ENCODE measurements at places on chromosomes 13 and 19. TPM values are rescaled to one million over a fixed set of nuclear protein-coding genes. Genes with fewer than 3 reads are reported as not detected.

Gene ETHE1
- 20.4 TPM for total RNA-seq

Gene GPC5
- total RNA-seq = not detected

Gene CCDC70
- total RNA-seq = not detected

Gene CNN1
- total RNA-seq = 17.9 TPM

Gene SGCG
- not detected for total RNA-seq

Gene VSTM2B
- total RNA-seq = 0.29 TPM

Gene SNRPA
- total RNA-seq = 225 TPM

Gene LCP1
- 1.1 TPM for total RNA-seq

Gene ITGBL1
- 0.04 TPM for total RNA-seq

Gene OR7A5
- not detected for total RNA-seq

GRCh38 chr13:107864543-107865317 is 350.6 kb downstream of the LIG4 start:
- no peak for DNase-seq

DNA sequence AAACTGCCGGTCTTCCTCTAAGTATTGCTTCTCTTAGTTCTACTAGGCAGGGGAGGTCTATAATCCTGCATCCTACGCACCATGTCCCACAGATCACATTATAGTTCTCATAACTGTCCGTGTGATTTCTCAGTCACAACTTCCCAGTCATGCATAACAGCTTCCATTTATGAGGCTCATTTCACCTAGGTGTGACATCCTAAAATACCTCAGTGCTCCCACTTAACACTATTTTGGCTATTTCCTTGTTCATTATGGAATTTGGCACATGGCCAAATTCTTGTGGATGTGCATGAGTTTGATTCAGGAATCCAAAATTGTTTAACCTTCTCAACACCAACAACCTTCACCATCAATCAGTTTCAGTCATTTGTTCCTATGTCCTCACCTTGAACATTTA is 989.9 kb downstream of the OLFM4 start:
- no peak for DNase-seq

GRCh38 chr19:17473041-17473440 is 2.7 kb downstream of the SLC27A1 start:
- DNase-seq = no peak

- no peak for DNase-seq
These were observed 310.2 kb downstream of the SLITRK5 start for GRCh38 chr13:87981416-87981815.

DNA sequence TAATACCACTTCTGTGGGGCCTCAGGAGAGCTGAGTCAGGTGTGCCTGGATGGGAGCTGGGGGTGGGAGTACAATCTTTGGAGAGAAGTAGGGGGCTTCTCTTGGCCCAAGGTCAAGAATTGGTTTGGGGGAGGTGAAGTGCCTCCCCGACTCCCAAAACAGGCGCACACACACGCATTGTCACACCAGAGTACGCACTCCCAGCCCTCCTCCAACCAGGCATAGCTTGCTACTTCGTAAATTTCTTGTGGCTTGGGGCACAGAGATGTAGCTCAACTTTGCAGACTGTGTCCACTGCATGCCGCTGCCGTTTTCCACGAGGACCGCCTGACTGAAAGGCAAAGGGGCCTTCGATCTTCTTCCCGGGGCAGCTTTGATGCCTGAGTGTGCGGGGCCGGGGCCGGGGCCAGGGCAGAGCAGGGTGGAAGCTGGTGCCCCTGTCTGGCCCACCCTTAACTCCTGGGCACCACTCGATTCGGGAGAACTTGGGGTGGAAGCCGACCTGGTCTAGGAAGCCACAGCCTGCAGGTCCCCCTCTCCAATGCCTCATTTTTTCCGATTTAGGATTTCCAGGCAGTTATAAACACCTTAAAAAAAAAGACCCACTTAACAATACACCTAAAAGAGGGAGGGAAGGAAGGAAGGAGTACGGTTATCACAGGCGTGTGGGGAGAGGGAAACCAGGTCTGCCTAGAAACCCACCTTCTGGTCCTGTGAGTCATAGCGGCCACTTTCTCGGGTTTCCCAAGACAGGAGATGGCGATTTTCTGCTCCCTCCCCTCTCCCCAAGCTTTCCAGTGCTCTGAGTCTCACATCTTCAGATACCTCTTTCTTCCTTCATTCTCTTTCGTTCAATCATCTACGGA is 5.8 kb upstream of the TSHZ3 start:
- DNase-seq = peak; percentile 69

DNA sequence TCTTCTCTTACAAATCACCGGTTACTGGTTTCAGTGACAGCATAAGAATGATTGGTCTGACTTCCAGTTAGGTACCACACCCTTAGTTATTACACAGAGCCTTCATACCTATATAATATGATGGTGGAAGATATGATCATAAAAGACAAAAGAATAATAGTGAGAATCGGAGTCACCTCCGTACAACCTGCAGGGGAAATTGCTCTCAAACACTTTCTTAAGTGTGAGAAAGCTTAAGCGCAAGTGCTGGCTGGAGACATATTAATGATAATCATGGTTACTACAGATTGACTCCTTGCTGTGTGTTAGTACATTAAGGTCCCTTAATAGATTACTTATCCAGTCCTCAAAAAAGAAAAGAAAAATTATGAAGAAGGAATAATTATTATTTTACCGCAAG is 1.8 kb upstream of the LHFPL6 start:
- DNase-seq = no peak

DNA sequence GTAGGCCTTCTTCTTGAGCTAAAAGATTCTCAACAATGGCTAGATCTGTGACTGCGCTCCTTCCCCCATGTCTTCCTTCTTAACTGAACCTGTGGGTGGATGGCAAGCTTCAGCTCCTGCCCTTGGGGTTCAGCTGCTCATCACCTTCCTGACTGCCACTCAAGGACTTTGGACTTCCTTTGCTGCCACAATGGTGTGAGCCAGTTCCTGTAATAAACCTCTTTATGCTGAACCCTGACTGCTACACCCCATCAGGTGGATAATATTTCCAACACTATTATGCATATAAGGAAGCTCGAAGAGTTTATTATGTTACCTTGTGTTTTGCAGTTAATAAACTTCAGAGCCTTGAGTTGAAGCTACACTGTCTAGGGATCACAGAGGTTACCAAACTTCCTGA is 208.9 kb upstream of the SLC10A2 start:
- DNase-seq = no peak

DNA sequence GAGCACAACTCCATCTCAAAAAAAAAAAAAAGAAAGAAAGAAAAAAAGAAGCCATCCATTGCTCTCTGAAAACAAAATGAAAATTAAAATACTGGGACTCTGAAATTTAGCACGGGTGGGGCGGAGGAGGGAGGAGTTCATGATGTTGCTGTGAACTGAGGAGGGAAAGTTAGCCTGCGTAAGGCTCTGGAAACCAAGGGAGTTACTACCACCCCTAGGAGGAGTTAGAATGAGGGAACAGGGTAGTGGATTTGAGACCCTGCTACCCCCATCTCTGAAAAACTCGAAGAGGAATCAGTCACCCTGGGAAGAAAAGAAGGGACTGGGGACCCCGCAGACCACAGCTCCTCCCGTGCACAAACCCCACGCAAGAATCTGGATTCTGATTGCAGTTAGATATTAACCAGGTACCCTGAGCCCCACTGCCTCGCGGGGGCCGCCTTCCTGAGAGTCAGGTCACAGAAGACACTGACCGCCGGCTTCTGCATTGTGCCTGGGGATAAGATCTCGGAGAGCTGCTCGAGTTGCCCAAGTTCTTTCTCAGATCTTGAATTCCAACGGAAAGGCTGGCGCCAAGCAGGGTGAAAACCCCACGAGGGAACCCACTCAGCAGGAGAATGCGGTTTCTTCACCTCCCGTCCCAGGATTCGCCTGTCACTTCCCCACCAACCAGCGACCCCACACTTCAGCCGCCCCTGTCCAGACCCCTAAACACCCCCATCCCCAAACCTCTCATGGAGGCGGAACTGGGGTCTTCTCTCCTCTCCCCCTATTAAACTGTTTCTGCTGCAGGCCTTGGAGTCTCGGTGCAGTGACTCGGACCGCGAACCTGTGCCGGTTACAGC is 870 bp downstream of the ZNF442 start:
- peak; percentile 18 for DNase-seq

GRCh38 chr19:41386442-41386841 is 10.1 kb downstream of the TMEM91 start:
- DNase-seq = no peak

- no peak for DNase-seq
These were observed 60.4 kb upstream of the ABCC4 start for GRCh38 chr13:95361686-95362085.

- no peak for DNase-seq
These were observed 209.2 kb downstream of the B3GLCT start for GRCh38 chr13:31408927-31409326.

- DNase-seq = no peak
These were observed 55.2 kb upstream of the UBAC2 start for GRCh38 chr13:99145461-99145860.

- peak; percentile 71 for DNase-seq
These were observed 17.1 kb downstream of the CARM1 start for GRCh38 chr19:10888421-10888866.

GRCh38 chr13:45138282-45138681 is 18.0 kb downstream of the GTF2F2 start:
- DNase-seq = no peak

GRCh38 chr19:20565321-20566018 is at the start of gene ZNF737:
ZNF737 (minus strand) TSS chr19:20565781; CDS start chr19:20565640, 141 bp downstream.
- DNase-seq = peak; percentile 96

- no peak for DNase-seq
These were observed 7.2 kb downstream of the RAB20 start for GRCh38 chr13:110554227-110554836.

GRCh38 chr13:30551189-30551588 is 66.5 kb upstream of the USPL1 start:
- no peak for DNase-seq

DNA sequence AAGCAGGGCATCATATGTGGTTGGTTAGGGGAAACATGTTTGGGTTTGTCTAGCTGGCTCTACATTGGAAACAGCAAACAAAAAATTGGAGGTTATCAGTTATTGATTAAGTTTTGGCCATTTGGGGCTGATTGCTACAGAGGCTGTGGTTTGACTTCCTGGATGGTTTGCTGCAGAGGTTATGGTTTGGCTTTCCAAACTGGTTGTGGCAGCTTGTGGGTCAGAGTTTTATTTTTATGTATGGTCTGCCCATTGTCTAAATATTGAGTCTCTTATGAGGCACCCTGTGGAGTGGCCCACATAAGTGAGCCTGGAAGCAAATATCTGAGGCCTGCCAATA is 261.6 kb downstream of the GPC5 start:
- DNase-seq = no peak

DNA sequence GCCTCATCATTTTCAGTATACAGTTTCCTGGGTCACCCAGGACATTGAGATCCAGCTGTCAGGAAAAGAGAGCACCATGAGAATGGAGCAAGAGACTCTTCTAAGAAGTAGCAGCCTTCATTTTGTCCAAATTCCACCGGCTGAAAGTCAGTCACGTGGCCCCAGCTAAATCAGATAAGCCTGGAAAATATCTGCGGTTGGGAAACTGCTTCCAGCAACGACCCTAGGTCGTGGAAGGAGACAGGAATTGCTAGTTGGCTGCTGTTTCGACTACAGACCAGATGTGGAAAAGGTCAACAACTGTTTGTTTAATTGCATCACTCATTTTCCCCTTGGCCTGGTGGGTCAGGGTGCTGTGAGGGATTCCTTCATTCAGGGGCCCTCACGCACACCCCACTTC is 107.0 kb downstream of the ZNF536 start:
- no peak for DNase-seq

DNA sequence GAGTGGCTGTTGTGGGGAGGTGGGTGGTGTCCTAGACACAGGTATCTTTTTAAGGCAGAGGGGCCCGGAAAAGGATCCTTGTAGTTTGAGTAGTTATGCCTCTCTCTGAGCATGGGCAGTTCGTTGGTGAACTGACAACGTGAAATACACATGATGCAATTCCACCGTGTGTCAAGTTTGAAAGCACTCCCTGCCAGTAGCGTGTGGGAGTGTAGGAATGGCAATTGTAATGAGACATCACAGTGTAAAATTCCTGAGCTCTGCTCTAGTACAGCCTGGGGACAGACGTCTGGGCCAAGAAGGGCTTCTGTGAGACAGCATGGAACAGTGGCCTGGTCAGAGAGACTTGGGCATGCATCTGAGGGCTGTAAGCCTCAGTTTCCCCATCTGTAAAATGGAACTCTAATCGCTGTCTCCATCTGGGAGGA is 10.4 kb upstream of the ASF1B start:
- DNase-seq = no peak

GRCh38 chr19:49809160-49809940 is 3.7 kb downstream of the FUZ start:
- peak; percentile 77 for DNase-seq

DNA sequence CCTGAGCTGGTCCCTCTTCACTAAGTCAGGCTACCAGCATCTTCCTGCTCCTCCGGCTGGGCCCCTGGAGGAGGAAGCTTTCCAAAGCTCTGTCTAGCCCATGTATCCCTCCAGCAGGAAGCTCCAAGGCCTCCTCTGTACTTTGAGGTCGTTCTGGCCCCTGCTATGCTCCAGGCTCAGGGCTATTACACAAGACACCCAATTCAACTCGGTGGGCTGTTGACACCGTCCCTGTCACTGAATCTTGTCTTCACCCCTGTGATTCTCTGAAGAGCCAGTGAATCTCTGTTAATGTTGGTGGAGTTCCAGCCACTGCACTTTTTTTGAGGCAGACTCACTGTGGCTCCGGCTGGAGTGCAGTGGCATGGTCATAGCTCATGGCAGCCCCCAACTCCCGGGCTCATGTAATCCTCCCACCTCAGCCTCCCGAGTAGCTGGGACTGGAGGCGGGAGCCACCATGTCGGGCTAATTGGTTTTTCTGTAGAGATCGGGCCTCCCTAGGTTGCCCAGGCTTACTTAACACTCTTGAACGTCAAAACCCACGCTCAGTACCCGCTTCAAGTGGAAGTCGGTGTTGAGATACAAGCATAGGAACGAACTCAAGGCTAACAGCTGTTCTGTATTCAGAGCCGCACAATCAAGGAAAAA is 512 bp upstream of the REX1BD start:
- peak; percentile 42 for DNase-seq

DNA sequence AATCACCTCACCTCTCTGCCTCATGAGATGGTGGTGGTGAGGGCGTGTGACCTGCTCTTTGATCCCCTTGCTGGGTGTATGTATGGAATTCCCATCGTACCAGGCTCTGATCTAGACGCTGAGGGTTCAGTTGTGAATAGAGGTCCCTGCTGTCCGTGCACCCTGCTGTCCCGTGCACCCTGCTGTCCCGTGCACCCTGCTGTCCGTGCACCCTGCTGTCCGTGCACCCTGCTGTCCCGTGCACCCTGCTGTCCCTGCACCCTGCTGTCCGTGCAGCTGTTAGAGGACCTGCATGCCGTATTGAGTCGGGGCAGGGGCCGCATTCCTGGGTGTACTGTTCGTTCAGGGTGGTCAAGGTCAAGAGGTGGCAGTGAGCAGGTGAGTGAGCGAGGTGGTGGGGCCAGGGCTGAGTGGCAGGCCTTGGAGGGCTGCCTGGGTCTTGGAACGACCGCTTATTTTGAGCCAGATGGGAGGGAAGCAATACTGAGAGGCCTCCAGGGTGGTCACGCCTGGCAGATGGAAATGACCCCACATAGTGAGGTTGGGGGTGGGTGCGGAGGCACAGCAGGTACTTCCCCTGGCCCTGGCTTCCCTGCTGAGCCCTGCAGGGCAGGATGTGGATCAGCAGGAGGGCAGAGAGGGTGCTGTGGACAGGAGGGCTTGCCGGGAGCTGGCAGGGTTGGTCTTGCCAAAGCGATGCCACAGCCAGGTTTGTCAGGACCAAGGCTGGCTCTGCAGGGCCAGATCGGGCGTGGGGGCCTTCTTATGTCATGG is 4.6 kb upstream of the EPN1 start:
- DNase-seq = peak; percentile 72
